ENCODE measurements at places on chromosomes 3 and 15. TPM values are rescaled to one million over a fixed set of nuclear protein-coding genes. Genes with fewer than 3 reads are reported as not detected.
A peak's percentile ranks its signal among the peaks of the same experiment; 100 is the strongest.

DNA sequence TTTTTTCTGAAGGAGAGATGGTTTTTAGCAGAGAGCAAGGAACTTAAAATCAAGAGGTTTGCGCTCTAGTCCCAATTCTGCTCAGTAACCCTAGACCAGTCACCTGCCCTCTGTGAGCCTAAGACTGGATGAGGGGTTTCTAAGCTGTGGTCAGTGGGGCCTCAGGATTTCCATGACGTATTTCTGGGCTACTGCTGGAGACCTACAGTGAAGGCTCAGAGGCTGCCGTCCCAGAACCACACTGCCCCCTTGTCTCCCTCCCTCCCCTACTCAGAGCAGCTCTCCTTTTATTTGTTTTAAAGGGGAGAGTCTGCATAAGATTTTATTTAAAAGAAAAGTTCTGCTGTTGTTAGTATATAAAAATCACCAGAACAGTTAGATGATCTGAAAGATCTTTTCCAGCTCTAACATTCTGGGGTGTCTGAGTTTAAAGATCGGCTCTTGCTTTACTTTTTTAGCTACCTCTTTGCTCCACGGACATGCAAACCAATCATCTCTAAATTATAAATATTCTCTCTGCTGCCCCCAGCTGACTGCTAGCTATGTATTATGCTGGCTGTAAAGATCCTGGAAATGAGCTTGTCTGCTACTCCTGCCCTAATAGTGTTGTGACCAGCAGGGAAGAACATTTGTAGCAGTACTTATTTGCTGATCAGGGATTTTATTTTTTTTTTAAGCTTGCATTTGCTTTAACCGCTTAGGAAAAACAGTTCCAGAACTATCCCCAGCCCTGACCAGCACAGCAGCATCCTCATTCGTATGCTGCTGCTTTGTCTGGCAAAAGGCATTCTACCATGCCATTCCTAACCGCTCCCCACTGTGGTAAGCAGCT is 28.6 kb upstream of the NDUFB4 start:
- H3K4me3 ChIP-seq, result no peak overlapping the region
- no peaks in the 10 kb centered on the region for H3K4me1 ChIP-seq
- H3K36me3 ChIP-seq, result no peaks in the 10 kb centered on the region

ANXA2 gene
- total RNA-seq, result 2,438 TPM

GRCh38 chr15:41661518-41662225 is 1.5 kb downstream of the MGA start:
- no peaks in the 10 kb centered on the region for H3K36me3 ChIP-seq
- peak overlapping the region; percentile 48 for H3K4me3 ChIP-seq
- H3K4me1 ChIP-seq, result peaks cover 35% of the 10 kb centered on the region
- H3K27me3 ChIP-seq, result no peaks in the 10 kb centered on the region
- H3K27ac ChIP-seq, result peak overlapping the region; percentile 50

DNA sequence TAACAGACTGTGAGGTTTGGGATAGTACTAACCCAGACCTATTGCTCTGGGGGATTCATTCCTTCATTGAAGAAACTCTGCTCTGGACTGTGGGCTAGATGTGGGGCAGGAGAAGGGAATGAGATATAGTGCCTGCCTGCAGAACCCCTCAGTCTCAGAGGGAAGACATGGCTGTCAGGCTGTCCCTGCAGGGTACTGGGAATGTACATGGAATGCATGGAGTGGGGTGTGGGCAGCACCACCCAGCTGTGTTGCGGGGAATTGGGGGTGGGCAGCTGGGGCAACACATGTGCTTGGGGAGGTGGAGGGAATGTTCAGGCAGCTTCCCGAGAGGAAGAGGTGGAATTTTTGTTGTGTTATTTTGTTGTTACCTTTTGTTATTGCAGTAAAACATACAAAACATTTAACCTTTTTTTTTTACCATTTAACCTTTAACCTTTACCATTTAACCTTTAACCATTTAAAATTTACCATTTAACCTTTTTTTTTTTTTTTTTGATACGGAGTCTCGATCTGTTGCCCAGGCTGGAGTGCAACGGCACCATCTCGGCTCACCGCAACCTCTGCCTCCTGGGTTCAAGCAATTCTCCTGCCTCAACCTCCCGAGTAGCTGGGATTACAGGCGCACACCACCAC is 7.3 kb downstream of the PAQR5 start:
- H3K4me1 ChIP-seq, result no peaks in the 10 kb centered on the region
- no peak for DNase-seq
- H3K27me3 ChIP-seq, result peaks cover 21% of the 10 kb centered on the region
- H3K36me3 ChIP-seq, result no peaks in the 10 kb centered on the region
- no peak overlapping the region for H3K27ac ChIP-seq

TERC gene
- 147 TPM for total RNA-seq

CTDSPL gene
- total RNA-seq, result 55.1 TPM

P2RY13 gene
- 1.2 TPM for total RNA-seq

DNA sequence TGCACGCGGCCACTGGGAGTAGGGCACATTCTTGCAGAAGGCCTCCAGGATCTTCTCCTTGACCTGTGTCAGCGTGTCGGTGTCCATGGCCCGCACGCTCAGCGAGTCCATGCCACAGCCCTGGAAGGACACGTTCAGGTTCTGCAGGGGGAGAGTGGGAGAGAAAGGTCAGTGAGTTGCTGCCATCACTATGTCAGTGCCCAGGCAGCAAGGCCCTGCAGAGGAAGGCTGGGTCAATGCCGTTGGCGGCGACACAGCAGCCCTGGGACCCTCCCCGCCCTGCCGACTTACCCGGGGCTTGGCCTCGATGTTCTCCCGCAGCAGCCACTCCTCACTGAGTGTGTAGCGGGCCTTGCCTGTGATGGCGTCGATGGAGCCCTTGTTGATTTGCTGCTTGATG is 19.8 kb downstream of the H1-8 start:
- H3K36me3 ChIP-seq, result no peaks in the 10 kb centered on the region
- no peak overlapping the region for H3K4me3 ChIP-seq
- no peak for DNase-seq
- no peak overlapping the region for H3K27ac ChIP-seq
- peaks cover 40% of the 10 kb centered on the region for H3K4me1 ChIP-seq
- H3K27me3 ChIP-seq, result no peaks in the 10 kb centered on the region

C2CD4B gene
- total RNA-seq, result 0.44 TPM

DNA sequence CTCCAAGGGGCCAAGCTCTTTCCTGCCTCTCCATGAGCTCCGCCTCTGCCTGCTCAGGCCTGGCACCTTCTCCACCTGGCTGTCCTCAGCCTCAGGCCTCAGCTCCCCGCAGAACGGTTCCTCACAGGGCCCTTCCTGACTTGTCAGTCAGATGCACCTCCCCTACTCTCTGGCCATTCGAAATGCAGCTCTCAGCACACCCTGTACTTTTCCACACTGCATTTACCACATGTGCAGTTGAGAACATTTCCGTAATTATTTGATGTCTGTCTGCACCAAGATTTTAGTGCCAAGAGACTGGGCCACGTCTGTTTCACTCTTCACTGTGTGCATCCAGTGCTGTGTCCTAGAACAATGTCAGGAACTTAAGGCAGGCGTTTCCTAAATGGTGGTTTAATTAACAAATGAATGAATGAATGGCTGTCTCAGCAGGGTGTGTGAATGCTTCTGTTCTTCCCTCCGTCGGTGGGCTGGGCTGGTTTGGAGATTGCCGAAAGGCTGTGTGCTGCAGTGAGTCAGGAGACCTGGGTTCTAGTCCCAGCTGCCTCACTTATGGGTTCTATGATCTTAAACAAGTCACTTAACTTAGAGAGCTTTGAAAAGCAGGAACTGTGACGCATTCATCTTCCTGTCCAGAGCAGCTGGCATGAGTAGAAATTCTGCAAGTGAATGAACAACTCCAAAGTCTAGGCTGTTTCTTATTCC is 5.4 kb downstream of the MUC4 start:
- H3K36me3 ChIP-seq, result no peaks in the 10 kb centered on the region
- peak overlapping the region; percentile 4 for H3K27ac ChIP-seq
- no peaks in the 10 kb centered on the region for H3K27me3 ChIP-seq
- H3K4me1 ChIP-seq, result peaks cover 56% of the 10 kb centered on the region
- no peak overlapping the region for H3K4me3 ChIP-seq

GBE1 gene
- 29.5 TPM for total RNA-seq

- no peak for DNase-seq
- no peak overlapping the region for H3K27ac ChIP-seq
- no peak overlapping the region for H3K4me3 ChIP-seq
- no peaks in the 10 kb centered on the region for H3K36me3 ChIP-seq
- H3K27me3 ChIP-seq, result no peaks in the 10 kb centered on the region
Observed at GRCh38 chr3:39941931-39942330, 132.5 kb downstream of the MYRIP start.

- H3K4me3 ChIP-seq, result no peak overlapping the region
- H3K4me1 ChIP-seq, result no peaks in the 10 kb centered on the region
- H3K27ac ChIP-seq, result no peak overlapping the region
- H3K27me3 ChIP-seq, result no peaks in the 10 kb centered on the region
- no peak for DNase-seq
- H3K36me3 ChIP-seq, result no peaks in the 10 kb centered on the region
Observed at GRCh38 chr3:31230425-31231223, 302.1 kb upstream of the STT3B start.

DNA sequence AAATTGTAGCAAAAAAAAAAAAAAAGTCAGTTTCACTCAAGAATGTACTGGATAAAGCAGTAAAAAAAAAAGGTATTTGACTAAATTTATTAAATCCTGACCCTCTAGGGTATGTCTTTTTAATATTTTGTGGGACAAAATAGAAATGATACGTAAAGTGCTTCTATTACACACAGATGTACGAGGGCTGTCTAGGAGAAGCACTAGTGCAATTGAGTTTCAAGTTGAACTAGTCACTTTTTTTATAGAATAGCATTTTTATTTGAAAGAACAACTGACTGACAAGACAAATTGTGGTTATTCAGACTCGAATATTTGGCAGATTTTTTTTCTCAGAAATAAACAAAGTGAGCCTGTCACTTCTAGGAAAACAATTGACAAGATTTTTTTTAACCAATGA is 49.0 kb downstream of the CCDC54 start:
- H3K36me3 ChIP-seq, result no peaks in the 10 kb centered on the region
- H3K27ac ChIP-seq, result no peak overlapping the region
- H3K27me3 ChIP-seq, result no peaks in the 10 kb centered on the region
- H3K4me3 ChIP-seq, result no peak overlapping the region

GRCh38 chr3:15331606-15332404 is 581 bp downstream of the SH3BP5 start:
- no peaks in the 10 kb centered on the region for H3K36me3 ChIP-seq
- DNase-seq, result no peak
- peaks cover 26% of the 10 kb centered on the region for H3K4me1 ChIP-seq
